ENCODE measurements at places on chromosomes 12 and 14. TPM values are rescaled to one million over a fixed set of nuclear protein-coding genes. Genes with fewer than 3 reads are reported as not detected.

DNA sequence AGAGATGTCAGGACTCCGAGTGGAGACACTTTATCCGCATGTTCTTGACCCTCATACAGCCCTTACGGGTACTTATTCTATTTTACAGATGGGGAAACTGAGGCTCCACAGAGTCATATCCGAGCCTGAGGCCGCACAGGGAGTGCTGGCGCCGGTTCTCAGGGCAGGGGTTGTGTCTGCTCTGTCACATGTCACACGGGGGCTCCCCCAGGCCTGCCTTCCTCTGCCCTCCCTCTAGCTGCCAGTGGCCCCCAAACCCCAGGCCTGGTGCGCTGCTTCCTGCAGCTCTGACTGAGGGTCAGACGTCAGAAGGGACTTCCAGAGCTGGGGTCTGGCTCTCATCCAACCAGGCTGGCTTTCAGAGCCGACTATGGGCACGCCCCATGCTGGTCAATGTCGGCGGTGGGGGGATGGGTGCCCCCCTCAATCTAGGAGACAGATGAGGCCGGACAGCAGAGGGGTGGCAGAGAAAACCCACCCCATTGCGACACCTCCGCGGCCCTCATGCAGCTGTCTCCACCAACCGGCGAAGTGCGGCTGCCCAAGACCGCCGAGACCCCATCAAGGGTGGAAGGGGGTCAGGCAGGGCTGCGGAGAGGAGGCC lies 811 bp upstream of the INF2 start:
- DNase-seq, result peak; percentile 59

- DNase-seq, result no peak
These were observed 12.0 kb downstream of the OSBPL8 start for GRCh38 chr12:76547526-76547925.

GRCh38 chr12:114131824-114132223 lies 165.7 kb upstream of the RBM19 start:
- DNase-seq, result no peak

DNA sequence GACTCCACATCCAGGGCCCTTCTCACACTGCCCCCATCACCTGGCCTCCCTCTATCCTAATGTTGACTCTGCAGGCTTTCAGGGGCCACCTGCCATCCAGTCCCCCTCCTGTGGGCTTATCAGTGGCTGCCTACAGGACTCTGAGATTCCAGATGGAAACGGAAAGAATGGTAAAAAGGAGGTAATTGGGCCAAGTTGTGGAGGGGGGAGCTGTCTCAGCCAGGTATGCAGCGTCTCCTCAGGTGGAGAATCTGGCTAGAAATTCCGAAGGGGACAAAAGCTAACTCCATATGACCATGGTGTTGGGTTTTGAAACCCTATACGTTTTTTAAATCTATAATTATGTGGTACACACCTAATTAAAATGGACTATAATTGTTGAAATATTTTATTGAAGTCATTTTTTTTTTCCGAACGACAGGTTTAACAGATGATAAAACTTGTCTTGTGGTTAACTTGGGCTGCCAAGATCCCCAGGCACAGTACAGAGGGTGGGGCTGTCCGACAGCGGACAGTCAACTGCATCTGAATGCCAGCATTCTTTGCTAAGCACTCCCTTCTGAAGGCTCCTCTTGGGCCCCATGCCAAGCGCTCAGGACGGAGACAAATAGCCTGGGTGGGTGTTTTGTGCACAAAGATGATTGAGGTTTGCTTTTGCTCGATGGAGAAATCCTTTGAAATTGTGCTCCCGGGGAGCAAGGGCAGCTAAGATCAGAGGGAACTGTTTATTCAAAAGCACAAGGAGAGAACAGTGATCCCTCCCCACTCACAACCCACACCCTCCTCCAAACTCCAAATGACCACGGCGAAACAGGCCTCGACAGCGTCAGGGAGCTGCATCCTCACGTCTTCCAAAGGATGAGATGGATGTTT lies 365.6 kb downstream of the BCL11B start:
- no peak for DNase-seq

DNA sequence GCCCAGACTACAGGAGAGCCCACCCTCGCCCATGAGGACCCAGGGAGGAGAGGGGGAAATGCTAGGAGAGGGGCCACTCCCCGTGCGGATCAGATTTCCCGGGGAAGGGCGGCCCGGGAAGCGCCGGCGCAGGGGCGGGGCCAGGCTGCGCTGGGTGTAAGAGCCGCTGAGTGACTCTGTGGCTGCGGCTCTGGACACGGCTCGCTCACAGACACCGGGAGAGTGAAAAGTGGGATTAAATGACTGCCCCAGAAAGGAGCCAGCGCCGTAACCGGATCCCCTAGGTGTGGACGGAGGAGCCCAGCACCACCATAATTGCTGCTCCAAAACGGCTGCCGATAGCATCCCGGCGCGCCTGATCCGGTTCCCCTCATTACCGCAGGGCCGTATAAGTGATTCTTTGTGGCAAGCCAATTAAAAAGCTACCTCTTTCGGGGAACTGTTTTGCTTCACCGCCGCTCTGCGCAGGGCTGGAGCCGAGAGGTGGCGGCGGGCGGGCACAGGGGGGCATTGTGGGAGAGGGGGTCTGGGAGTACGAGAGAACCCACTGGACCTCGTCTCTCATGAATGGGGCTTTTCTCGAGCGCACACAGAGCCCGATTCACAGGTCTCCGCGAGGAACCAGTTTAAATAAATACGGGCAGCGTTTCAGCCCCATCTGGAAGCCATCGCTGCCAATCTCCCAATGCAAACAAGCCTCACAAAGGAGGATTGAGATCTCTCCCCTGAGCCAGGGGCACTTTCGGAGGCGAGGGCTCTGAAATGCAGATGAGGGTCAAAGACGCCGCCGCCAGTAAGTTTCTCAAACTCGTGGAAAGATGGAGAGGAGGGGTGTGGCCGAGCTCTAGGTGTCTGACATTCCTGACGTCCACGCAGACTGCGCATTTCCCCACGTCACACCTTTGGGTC lies 2.5 kb downstream of the COL2A1 start:
- peak; percentile 38 for DNase-seq

DNA sequence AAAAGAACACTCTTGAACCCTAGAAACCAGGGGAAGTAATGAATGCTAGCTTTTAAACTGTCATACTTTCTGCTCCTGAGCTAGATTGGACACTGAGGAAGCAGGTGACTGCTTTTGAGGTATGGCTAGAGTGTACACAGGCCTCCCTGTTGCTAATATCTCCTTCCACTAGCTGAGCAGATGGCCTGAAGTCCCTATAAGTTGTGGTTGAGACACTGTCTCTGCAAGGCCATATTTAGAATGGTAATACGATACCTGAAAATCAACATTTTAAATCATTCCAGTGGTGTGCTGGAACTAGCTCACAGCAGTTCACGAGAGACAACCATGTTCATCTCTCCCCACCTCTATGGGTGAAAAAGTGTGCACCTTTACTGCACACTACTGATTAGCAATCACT lies 46.4 kb upstream of the BMP4 start:
- no peak for DNase-seq

- peak; percentile 8 for DNase-seq
These were observed 158.7 kb upstream of the LRIG3 start for GRCh38 chr12:59079002-59079401.

KCNJ8 gene
- total RNA-seq, result 19.4 TPM

KRT85 gene
- total RNA-seq, result not detected

GRCh38 chr14:89486505-89486904 lies 69.5 kb upstream of the FOXN3 start:
- DNase-seq, result no peak

GRCh38 chr14:90695997-90696660 lies 120.1 kb downstream of the TTC7B start:
- no peak for DNase-seq

- no peak for DNase-seq
These were observed 1.1 kb downstream of the EML1 start for GRCh38 chr14:99794151-99794780.

- no peak for DNase-seq
These were observed 239.7 kb downstream of the EMP1 start for GRCh38 chr12:13436182-13436581.

MSRB3 gene
- 89.2 TPM for total RNA-seq

DNA sequence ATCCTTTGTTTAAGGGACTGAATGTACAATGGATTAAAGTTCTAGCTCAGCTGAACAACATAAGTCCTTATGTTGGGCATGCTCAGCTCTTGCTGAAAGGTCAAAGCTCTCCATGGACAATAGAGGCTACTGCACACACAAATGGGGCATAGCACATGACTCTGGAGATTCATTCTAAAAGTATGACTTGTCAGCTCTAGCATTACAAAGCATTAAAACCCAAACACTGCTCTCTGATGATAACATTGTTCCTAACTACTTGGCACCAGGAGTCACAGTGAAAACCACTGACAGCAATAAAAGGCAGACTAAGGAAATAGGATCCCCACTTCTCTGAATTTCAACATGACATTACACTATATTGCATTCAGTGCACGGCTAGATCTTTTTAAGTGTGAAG lies 21.9 kb upstream of the FSCB start:
- no peak for DNase-seq

DNA sequence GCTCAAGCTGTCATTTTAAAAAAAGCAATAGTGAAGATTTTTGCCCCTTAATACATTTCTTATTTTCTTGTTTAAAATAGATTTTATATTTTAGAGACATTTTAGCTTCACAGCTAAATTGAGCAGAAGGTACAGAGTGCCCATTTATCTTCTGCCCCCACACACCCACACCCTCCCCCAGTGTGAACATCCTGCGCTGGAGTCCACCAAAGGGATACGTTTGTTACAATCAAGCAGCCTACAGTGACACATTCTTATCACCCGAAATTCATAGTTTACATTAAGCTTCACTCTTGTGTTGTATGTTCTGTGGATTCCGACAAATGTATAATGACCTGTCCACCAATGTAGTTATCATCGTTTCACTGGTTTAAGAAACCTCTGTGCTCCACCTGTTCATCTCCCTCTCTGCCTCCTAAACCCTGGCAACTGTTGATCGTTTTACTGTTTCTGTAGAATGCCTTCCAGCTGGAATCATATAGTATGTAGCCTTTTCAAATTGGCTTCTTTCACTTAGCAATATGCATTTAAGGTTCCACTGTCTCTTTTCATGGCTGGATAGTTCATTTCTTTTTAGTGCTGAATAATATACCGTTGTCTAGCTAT lies 91.0 kb upstream of the TRAF3 start:
- DNase-seq, result no peak

DNA sequence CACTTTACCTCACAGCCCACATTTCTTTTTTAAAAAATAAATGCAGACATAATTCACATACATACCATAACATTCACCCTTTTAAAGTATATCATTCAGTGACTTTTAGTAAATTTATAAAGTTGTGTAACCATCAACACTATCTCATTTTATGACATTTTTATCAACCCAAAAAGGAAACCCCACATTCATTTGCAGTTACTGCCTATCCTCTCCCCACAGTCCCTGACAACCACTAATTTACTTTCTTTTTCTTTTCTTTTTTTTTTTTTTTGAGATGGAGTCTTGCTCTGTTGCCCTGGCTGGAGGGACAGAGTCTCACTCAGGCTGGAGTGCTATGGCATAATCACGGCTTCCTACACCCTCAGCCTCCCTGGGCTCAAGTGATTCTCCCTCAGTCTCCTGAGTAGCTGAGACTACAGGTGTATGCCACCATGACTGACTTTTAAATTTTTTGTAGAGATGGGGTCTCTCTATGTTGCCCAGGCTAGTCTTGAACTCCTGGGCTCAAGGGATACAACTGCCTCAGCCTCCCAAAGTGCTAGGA lies 1.5 kb upstream of the EP400 start:
- DNase-seq, result no peak

RFLNA gene
- total RNA-seq, result 5.6 TPM

ENDOU gene
- total RNA-seq, result not detected

PPFIA2 gene
- 4.7 TPM for total RNA-seq

DNA sequence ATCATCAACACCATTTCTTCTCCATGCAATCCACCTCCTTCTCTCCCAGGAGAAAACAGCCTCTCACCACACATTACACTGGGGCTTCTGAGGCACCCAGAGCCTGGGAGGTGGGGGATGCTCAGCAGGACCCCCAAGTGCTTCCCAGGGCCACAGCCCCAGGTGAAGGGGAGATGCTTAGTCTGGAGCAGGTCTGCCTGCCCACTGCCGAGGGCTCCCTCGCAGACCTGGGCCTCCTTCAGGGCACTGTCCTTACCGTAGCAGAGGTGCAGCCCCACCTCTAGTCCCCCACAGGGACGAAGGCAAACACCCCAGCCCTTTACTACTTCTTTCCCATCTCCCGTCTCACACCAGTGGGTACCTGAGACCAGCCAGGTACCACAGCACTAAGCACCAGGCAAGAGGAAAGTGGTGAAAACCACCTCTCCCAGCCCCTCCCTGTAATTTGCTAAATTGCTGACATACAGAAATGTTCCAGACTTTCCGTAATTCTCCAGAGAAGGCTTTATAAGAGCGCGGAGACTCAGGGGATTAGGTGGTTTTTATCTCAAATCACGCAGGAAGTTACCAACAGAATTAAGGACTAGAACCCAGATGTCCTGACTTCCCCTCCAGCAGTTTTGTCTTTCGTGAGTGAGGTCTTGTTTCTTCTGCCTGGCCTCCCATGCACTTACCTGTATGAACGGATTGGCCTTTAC lies 59.0 kb downstream of the PLEKHG3 start:
- peak; percentile 80 for DNase-seq

GRCh38 chr12:94220804-94221203 lies 72.4 kb downstream of the PLXNC1 start:
- no peak for DNase-seq

ZDHHC17 gene
- total RNA-seq, result 73.0 TPM

DNA sequence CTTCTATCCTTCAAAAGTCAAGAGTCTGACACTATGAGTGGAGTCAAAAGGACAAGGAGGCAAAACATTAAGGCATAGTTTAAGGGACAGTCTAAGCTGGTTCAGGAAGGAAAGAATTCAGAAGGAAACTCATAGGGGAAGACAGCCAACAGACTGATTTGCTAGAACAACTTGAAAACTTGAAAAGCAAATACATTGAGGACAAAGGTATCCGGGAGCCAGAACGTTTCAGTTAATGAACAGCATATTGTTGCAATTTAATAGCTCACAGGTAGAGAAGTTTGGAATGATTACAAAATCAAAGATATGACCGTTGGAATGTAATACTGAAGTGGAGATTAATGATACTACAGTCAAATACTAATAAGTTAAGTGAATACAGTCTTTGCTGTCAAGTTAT lies 312.8 kb upstream of the RPL10L start:
- DNase-seq, result no peak

GRCh38 chr14:72975770-72976169 lies 49.5 kb downstream of the DCAF4 start:
- DNase-seq, result no peak

GRCh38 chr12:132176920-132177551 lies 32.8 kb downstream of the NOC4L start:
- DNase-seq, result no peak

HOXC9 gene
- total RNA-seq, result 7.4 TPM

GRCh38 chr12:83123039-83123438 lies 436.3 kb downstream of the TMTC2 start:
- DNase-seq, result peak; percentile 24

GRCh38 chr14:78764240-78764639 lies 594.1 kb downstream of the NRXN3 start:
- DNase-seq, result no peak

DNA sequence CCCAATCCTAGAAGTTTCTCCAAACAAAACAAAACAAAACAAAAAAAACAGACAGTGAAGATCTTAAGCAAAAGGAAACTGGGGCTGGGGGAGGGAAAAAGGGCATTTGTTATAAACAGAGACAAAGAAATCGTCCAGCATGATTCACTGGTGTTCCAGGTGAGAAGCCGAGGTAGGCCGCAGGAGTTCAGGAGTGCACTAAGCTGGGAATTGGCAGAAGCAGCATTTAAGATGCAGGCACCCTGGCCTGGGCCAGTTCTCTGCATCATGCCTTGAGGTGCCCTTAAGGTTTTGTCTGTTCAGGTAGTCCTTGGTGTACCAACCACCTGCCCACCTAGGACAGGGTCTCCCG lies 11.2 kb downstream of the TBX3 start:
- no peak for DNase-seq

C12orf56 gene
- 0.86 TPM for total RNA-seq

DHRS2 gene
- total RNA-seq, result 0.32 TPM

Data from fibroblast of villous mesenchyme (primary cell).